Stimulated activated CD8-positive, alpha-beta memory T cell treated with anti-CD3 and anti-CD28 coated beads, Interleukin-7, amount 100 ng/mL, for 1 hour (primary cell): ENCODE measurements at places on chromosomes 5 and 9.

- DNase-seq, result no peak
These were observed 93.7 kb downstream of the LHX2 start for GRCh38 chr9:124105266-124105665.

DNA sequence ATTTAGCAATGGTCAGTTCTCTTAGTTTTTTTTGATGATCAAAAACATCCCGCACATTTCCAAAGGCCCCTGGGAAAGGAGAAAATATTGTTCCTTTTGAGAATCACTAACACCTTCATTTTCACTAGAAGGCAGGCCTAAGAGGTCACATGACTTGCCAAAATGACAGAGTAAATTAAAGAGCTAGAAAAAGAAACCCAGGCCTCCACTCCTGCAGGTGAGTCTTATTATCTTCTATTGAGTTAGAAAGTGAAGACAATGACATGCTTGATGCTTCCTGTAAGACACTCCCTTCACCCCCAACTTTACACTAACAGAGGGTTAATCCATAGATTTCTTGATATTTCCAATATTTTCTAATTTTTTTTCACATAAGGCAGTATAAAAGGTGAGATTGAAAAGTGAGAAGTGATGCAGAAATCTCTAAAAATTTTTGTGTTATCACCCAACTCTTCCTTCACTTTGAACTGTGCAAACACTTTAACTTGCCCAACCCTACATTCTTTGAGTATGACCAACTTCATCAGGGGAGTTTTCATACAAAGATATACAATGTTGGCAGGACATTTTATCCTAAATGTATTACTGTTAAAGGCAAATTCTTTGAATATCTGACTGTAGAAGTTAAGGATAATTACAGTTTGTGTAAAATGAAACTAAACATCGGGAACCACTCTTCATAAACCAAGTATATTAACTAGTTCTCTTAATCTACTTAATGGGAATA lies 57.1 kb downstream of the SUB1 start:
- no peak for DNase-seq

DNA sequence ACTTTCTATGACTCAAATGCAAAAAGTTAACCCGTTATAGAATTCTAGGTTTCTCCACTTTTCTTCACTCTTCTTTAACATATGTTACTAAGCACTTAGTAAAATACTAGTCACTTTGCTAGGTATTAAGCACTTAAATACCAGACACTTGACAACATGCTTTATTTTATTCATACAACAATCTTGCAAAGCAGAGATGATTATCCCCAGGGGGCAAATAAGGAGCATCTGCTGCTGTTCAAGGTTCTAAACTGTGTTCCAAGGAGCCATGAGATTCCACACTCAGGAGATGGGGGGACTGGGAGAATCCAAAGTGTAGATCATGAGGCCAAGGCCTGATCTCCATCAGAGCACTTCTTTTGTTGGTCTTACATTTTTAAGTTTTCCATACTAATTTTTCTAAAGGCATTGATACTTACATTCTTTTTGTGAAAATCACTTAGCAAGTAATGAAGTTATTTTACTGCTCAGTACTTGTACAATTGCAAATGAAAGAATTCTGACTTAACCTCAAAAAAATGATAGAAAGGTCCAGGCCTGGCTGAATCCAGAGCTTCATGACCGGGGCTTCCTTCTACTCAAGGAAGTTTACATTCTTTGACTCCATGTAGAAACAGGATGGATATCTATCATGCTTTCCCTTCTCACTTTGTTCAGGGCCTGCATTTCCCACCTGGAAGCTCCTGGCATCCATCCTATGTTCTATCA lies 504.4 kb upstream of the WWC1 start:
- no peak for DNase-seq

DNA sequence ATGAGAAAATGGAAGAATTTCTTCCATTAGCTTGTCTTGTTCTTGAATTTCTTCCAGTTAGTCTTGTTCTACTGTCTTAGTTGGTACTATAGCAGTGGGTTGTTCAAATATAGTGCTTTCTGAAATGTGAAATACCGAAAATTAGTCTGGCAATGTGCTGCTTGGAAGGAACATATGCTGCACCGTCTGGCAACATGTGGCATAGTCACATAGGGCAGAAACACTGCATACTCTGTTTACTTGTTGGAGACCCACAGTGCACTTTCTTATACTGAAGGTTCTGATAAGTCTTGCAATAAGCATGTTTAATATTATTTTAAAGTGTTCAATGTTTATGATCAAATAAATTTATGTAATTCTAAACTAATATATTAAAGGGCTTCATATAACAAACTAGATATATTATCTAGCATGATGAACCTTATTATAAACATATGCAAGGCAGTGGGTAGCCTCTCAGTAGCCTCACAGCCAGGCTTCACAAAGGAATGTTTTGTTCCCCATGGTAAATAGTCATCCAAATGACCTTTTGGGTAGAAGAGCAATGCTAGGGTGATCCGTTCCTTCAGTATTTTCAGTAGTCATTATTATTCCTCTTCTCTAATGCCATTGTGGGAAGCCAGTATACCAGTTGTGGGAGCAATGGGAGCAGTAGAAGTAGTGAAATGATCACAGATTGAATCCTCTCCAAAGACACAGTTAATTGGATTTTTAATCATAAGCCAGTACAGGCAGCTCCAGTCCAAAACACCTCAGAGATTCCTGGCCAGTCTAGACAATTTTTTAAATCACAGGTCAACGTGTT lies 1106.7 kb downstream of the DTWD2 start:
- DNase-seq, result no peak

DNA sequence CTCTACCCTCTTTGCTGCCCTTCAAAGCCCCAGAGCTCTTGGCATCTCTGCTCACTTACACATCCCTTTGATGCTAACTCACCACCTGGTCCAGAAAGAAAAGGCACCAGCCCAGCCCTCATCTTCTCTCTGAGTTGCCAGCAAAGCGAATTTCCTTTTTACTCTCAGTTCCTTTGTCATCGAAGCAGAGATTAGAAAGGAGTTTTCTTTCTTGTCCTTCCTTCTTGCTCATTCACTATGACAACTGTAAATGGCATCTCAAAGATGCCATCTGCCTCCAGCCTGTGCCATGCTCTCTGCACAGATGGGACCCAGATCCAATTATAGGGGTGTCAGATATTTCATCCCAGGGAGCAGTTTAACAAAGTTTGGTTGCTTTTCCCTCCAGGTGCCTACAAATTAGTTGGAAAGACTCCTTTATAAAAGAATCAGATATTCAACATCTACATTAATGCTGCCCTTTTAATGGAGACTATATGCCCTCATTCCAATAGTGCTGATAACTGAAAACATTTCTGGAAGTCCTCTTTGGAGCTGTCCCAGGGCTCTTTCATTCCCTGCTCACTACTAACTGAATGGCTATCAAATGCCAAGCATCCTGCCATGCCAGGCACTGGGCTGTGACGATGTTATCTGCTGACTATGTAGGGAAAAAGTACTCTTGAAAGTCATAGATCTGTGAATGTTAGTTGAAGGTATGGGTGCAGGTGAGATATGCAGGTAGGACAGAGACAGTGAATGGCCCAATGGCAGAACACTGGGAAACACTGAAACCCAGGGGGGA lies 58.9 kb downstream of the SUSD1 start:
- DNase-seq, result no peak

- DNase-seq, result no peak
These were observed 400.0 kb downstream of the KIAA0825 start for GRCh38 chr5:94218374-94218773.
